Renal pelvis (tissue), 12 donors: ENCODE measurements at places on chromosomes 5 and 9. TPM values are rescaled to one million over a fixed set of nuclear protein-coding genes. Genes with fewer than 3 reads are reported as not detected.

DNA sequence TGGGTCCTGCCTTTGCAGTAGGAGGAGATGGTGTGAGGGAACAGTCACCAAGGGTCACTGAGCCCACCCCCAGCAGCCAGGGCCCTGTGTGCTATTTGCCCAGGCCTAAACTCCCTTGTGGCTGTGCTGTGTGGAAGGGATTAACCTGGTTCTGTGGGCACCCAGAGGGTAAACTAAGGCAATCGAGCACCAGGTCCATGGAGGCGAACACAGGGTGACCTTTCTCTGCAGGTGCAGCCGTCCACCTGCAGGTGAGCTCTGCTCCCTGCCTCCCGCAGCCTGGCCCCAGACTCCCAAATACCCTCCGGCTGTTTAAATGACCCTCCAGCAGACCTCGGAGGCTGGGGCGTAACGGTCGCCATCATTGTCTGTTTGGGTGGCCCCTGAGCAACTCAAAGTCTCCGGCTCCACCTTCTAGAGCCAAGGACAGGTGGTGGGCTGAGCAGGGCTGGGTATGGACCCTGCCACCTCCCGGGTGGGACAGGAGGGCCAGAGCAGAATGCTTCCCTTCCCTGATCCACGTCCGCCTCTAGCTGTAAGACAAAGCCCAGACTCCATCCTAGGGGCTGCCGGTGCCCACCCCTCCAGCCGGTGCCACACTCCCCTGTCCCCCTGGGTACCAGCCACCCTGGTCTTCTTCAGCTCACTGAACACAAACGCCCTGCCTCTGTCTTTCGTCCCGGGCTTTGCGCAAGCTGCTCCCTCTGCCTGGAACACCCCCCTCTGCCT is 34.1 kb upstream of the FIBCD1 start:
- DNase-seq, result no peak

The LOX gene
- polyA plus RNA-seq, result 43.7 TPM

DNA sequence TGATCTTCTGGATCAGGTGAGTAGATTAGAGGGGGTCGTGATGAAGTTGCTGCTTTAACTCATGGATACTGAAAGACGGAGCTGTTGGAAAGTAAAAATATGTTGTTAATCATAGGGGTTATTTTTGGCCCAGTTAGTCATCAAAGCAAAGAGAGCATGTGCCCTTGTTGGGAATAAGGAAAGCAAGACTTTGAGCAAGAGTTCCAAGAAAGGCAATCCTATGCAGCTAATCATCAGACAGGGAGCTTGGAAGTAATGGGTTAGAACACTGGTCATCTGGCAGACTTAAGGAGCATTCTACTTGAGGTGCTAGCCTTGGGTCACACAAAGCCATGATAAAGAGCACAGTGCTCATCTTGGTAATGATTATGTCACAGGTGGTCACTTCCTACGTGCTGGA is 18.3 kb downstream of the ASPN start:
- no peak for DNase-seq

DNA sequence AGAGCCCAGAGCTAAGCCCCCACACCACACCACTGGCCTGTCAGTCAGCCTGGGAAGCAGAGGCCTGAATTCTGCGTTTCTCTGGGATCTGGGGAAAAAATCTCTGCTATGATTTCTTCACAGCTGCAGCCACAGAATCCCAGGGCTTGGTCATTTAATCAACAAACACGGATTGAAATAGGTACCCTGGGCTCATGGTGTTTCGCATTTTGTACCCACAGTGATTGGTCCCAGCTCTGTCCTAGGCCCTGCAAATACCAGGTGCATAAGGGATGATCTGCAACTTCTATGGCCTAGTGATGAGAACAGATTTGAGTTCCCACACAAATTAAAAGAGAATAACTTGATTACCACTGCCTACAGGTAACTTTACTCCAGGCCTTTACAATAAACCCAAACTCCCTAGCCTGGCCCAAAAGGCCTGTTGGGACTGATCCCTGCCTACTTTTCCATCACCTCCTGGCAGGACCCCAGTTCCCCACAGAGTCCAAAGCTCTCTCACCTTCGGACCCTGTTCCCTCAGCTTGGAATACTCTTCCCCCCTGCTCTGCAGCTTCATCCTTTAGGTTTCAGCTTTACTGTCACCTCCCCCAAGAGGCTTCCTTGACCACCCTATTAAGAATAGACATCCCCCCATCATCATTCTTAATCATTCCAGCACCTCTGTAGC is 14.7 kb upstream of the SAP30L start:
- DNase-seq, result no peak

- DNase-seq, result no peak
Measured at GRCh38 chr5:1918488-1919208, 35.9 kb upstream of the IRX4 start.

- DNase-seq, result no peak
Measured at GRCh38 chr9:106535439-106535838, 327.5 kb upstream of the ZNF462 start.

The PCDHGA8 gene
- polyA plus RNA-seq, result 0.78 TPM

DNA sequence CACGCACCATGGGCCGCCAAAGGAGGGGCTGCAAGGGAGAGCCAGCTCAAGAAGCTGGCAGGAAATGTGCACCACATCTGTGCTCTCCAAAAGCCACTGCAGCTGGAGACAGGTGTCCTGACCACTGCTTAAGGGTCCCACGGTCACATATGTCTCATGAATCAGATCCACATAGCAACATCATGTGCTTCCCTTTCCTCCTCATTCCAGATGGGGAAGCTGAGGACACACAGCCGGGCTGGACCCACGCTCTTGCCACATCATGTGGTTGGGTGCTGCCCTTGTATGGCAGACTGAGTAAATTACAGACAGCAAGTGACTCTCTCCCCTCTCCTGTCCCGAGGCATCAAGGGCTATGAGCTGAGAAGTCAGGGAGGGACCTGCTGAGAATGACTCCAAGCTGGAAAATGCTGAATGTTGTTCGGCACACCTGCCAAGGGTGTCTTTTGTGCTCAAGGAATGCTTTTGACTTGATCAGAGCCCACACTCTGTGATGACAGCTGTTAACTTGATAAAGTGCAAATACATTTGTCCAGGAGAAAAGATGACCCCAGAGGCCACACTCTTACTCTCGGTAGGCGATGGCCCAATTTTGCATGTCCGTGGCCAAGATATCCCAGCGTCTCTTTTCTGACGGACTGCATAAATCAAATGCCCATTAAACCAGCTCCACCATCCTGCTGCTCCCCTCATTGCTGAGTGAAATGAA is 58.2 kb downstream of the NSUN2 start:
- DNase-seq, result no peak

DNA sequence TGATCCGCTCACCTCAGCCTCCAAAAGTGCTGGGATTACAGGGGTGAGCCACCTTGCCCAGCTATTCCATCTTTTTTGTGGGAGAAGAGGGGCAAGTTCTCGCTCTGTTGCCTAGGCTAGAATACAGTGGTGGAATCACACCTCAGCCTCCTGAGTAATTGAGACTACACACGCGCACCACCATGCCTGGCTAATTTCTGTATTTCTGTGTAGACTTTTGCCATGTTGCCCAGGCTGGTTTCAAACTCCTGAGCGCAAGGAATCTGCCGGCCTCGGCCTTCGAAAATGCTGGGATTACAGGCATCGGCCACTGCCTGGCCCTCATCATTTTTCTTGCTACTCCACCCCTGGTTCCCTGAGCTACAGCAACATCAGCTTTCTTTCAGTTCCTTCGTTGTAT is 2.8 kb upstream of the NOL6 start:
- no peak for DNase-seq

GRCh38 chr9:111743275-111743674 is 51.5 kb downstream of the SHOC1 start:
- no peak for DNase-seq

DNA sequence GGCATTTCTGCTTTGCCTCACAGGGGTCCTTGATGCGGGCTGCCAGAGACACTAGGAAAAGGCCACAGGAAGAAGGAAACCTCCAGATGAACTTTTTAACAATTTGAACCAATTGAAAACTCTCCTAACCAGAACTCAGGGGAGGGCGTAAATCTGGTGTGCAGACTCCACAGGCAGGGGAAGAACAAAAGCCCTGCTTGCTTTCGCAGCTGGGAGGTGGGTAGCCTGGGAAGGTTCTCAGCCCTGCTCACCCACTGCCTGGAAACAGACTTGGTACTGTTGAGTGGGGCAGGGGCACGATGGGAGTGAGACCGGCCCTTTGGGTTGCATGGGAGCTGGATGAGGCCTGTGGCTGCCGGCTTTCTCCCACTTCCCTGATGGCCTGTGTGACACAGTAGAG is 237.8 kb upstream of the TLE4 start:
- no peak for DNase-seq

The CYLC2 gene
- not detected for polyA plus RNA-seq

GRCh38 chr9:120389300-120389699 is 190.7 kb downstream of the CDK5RAP2 start:
- DNase-seq, result no peak

DNA sequence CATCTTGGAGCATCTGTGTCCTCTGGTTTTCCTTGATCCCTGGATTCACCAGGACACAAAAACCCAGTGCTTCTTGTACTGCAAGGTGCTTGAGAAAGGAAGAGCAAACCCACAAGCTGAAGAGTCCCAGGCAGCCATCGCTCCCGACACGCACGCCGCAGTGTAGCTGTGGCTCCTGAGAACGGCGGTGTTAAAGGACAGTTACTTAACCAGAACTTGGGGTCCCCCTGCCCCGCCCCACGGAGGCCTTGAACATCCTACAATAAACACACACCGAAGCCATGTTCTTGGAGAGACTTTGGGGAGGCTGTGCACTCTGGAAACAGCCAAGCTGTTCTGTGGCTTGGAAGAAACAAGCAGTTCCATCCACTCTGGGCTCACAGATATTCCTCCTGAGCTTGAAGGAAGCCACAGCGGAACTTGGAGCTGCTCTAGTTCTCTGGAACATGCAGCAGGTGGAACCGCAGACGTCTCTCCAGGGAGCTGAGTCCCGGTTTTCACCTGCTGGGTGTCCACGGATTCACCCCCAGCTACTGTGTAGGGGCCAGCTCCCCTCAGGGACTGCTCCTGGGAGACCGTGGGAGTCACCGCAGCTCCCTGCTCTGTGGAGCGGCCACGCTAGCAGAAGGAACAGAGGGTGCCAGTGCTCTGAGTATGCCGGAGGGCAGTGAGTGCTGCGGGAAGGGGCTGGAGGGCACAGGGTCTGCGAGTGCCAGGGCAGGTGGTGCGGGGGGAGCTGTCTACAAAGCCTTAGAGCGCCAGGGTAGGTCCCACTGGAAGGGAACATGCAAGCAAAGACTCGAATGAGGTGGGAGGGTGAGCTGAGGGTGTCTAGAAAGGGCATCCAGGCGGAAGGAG is 107.3 kb downstream of the ADAMTS2 start:
- DNase-seq, result no peak

DNA sequence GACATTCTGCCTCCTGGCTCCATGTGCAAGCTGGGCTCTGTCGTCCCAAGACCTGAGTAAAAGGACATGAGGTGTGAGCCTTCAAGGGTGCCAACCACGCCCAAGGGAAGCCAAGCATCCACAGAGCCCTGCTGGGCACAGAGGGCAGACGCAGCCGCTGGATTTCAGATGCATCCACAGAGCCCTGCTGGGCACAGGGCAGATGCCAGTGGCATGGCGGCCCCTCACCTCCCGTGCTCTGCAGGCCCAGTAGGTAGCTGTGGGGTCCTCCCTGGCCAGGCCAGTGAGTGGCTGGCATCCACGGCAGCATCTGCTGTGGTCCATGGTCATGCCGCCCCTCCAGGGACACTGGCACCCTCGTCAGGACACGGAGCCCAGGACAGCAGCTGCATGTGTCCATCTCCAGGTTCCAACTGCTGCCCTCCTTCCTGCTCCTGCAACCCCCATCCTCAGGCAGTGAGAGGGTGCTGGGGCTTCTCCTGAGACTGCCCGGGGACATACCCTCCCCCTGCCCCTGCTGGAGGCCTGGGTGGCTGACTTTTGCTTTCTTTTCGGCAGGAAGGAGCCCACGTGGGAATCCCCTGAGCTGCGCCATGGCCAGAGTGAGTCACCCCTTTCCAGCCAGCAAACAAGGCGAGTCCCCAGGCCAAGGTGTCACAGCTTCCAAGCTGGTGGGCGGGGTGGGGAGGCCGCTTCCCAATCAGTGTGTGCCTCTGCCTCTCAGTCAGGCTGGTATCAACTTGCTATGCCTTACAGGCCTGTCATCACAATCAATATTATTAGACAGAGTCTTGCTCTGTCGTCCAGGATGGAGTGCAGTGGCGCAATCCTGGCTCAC is 4.0 kb upstream of the TRAF2 start:
- DNase-seq, result no peak

- no peak for DNase-seq
Measured at GRCh38 chr9:113853333-113853732, 22.8 kb upstream of the ZNF618 start.

DNA sequence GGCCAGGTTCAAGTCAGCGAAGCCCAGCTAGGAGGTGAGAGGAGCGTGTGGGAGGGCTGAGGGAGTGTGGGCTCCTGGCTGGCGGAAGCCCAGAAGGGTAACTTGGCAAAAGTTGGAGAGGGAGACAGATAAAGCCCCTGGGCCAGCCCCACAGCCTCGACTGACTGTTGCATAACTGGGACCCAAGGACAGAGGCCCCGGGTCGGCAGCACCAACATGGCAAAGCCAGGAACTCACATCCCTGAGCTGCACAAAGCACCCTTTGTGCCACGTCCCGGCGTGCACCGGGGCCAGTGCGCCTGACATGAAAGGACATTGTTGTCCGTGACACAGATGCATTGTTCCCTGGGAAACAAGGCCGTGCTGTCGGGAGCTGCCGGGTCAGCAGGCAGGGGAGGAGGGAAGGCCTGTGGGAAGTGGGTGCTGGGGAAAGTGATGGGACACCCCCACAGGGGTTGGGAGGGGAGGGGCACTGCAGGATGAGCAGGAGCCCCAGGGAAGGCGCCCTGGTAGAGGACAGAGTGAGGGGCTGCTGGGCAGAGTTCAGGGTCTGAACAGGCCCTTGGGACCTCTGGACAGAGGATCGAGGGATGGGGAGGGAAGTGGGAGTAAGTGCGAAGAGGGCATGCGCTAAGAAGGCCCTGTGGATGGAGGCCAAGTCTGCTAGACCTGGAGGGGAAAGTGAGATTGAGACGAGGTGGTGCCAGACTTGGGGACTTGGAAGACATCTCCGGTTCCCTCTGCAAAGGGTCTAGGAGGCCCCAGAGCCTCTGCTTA is 13.0 kb upstream of the DPM2 start:
- DNase-seq, result no peak

- no peak for DNase-seq
Measured at GRCh38 chr5:111513131-111513520, 791 bp upstream of the STARD4 start.
